ENCODE measurements at places on chromosomes 7 and 10.

GRCh38 chr10:15672469-15672868 is 47.3 kb downstream of the ITGA8 start:
- no peak for DNase-seq

DNA sequence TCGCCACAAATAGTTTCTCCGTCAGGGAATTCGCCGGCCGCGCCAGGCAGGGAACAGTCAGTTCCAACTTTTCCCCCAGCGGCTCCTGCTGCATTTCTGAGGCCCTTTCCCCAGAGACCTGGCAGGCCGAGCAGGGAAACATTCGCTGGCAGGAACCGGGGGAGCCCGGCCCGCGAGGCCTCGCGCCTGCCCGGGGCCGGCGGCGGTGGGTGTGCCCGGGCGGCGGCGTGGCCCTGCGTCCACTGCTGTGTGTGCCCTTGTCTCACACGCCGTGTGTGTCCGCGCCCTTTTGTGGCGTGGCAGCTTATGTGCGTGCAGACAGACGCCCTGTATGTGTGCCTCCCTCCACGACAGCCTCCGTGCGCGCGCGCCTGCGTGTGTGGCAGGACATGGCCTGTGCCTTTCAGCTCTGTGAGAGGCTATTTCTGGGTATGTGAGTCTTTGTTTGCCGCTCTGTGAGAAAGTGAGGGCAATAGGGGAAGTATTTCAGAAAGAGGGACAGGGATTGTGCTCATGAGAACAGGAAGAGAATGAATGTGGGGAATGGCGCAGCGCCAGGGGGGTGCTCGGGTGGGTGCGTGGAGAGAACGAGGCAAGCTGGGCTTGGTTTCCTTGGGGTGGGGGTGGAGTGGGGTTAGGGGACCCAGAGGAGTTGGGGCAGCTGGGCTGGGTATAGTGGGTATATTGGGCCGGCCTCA is 689 bp upstream of the SMARCD3 start:
- peak; percentile 84 for DNase-seq

DNA sequence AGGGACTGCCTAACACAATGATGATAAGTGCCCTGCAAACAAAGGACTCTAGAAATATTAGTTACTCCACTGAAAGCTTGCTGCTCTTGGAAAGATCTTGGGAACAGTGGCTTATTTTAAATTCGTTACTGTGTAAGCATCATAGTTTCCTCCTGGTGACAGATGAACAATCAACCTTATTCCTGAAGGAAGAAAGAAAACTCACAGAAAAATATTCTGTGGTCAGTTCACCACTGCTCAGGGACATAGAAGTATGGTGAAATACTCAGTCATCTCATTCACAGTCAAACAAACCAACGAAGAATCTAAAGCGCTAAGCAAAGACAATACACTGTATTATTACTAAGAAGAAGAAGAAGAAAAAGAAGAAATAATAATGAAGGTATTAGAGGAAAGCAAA is 27.8 kb downstream of the MKX start:
- DNase-seq, result no peak

GRCh38 chr10:90889636-90890035 is 17.9 kb downstream of the RPP30 start:
- DNase-seq, result peak; percentile 2

DNA sequence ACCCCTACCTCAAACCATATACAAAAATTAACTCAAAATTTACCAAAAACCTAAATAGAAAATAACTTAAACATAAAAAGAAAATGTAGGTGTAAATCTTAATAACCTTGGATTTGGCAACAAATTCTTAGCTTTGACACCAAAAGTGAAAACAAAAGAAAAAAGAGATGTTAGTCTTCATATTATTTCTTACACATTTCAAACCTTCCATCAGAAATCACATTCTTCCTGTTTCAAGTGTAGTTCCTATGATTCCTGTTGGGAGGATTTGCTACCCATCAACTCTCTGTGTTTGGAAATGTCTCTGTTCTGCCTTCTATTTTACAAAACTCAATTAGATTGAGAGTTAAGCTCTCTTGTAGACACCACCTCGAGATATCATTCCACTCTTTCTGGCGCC is 62.0 kb downstream of the GNA12 start:
- no peak for DNase-seq
